Daoy (cell line): ENCODE measurements at places on chromosomes 5 and 9. TPM values are rescaled to one million over a fixed set of nuclear protein-coding genes. Genes with fewer than 3 reads are reported as not detected.
A peak's percentile ranks its signal among the peaks of the same experiment; 100 is the strongest.

DNA sequence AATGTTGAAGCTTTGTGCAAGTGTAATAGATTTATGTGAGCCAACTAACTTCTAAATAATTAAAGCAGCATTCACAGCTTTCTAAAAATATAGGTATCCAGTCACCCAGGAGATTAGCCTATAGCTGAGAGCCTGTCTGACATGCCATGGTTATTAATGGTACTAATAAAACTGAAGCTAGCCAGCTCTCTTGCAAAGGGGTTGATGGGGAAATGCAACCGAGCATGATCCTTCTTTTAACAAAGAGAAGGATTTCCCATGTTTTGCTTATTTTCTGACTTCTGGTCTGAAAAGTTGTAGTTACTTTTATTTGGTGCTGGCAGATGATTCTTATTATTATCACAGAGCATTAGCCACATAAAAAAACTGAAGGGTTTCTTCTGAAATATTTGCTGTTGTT is 488.7 kb upstream of the CYLC2 start:
- no peak for DNase-seq

NKD2 gene
- 0.45 and 1.3 TPM in 2 replicates for total RNA-seq

GRCh38 chr9:15416880-15417279 is 5.8 kb upstream of the SNAPC3 start:
- peak; percentile 15 for DNase-seq

EXOSC2 gene
- 71.9 and 95.9 TPM in 2 replicates for total RNA-seq

DNA sequence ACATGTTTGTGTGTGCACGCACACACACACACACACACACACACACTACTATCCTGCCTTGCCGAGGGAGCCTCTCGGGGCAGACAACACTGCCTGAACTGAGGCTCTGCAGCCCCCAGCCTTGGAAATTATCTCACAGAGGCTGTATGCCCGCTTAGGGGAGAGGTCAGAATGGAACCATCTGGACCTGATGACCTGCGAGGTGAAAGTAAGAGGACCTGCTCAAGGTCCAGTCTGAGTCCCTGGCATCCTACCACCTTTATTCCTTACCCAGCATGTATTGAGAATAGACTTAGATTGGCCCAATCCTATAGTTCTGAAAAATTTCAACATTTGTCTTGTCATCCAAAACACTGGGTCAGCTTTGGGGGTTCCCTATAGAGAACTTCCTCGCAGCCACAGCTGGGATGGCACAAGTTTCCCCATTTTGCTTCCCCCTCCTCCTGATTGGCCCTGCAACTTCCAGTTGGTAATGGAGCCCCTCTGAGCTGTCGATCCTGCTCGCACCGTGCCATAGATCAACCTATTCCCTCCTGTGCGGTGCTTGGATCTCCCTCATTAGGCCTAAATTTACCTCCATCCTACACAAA is 10.2 kb downstream of the MVB12B start:
- DNase-seq: no peak

- no peak for DNase-seq
Observed at GRCh38 chr5:149013796-149014195, 49.1 kb downstream of the SH3TC2 start.
